ENCODE measurements at places on chromosomes 16 and 17.

- no peak for DNase-seq
Observed at GRCh38 chr16:54685682-54686081, 245.0 kb upstream of the IRX5 start.

DNA sequence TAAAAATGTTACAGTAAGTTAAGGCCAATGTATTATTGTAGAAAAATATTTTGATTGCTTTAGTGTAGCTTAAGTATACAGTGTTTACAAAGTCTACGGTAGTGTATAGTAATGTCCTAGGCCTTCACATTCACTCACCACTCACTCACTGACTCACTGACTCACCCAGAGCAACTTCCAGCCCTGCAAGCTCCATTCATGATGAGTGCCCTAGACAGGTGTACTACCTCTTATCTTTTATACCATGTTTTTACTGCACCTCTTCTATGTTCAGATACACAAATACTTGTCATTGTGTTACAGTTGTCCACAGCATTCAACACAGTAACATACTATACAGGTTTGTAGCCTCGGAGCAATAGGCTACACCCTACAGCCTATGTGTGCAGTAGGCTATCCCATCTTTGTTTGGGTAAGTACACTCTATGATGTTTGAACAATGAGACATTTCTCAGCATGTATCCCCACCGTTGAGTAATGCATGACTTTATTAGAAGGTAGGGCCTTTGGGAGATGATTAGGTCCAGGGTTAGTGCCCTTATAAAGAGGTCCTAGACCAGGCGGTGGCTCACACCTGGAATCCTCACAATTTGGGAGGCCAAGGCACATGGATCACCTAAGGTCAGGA is 117.8 kb downstream of the SLC39A11 start:
- no peak for DNase-seq

DNA sequence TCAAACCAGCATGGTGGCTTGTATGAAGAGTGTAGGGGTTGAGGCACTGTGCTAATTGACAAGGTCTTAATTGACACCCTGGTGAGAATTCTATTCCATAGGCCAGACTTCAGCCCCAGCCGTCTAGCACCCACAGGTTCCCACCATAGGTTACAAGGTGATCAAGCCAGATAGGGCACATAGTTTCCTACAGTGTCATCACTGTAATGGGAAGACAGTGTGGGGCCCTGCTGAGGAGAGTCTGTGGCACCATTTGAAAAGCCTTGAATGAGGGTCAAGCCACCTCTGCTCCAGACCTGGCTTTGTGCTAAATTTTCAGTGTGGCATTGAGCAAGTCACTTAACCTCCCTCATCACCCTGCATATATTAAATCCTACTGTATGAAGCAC is 36.2 kb downstream of the YPEL2 start:
- DNase-seq: no peak

DNA sequence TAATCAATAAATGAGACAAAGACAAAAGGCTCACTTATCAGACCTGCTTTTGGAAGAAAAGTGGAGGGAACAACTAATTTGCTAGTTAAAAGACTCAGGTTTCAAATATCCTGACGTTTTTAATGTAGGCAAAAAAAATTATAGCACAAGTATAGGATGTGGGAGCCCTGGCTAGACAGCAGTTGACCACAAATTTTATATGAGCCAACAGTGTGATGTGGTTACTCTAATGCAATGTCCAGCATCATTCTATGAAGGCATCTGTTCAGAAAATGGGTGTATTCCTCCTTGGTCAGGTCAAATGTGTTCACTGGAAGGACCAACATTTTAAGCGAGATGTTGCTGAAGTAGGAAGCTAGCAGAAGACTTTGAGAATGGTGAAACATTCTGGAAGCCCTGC is 237.4 kb downstream of the MAP2K6 start:
- DNase-seq: no peak

DNA sequence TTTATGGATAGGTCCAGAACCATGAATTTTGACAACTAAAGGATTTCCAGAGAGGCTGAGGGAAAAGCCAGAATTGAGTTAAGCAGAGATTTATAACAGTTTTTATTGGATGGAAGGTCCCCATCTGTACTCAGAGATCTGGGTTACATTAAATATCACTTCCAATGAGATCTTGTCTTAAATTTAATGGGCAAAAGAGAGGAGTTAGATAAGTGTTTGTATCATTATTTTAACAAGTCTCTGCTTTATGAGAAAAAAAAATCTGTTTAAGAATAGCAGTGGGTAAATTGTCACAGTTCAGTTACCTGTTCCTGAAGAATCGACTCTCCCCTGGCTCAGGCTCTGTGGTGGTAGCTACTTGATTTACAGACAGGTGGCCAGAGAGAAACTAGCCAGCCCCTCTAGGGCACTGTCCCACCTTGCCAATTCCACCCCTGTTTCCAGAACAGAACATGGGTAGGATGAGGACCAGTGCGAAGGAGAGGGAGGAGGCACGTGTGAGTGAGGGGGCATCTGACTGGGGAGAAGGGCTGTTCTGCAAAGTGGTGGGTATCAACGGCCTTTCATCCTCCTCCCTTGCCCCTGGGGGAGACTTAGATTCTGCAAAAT is 22.1 kb upstream of the CRHR1 start:
- no peak for DNase-seq

GRCh38 chr16:30053376-30054015 is 12.1 kb upstream of the ALDOA start:
- DNase-seq: no peak

GRCh38 chr17:15257258-15257788 is 7.8 kb downstream of the PMP22 start:
- DNase-seq: peak; percentile 87

DNA sequence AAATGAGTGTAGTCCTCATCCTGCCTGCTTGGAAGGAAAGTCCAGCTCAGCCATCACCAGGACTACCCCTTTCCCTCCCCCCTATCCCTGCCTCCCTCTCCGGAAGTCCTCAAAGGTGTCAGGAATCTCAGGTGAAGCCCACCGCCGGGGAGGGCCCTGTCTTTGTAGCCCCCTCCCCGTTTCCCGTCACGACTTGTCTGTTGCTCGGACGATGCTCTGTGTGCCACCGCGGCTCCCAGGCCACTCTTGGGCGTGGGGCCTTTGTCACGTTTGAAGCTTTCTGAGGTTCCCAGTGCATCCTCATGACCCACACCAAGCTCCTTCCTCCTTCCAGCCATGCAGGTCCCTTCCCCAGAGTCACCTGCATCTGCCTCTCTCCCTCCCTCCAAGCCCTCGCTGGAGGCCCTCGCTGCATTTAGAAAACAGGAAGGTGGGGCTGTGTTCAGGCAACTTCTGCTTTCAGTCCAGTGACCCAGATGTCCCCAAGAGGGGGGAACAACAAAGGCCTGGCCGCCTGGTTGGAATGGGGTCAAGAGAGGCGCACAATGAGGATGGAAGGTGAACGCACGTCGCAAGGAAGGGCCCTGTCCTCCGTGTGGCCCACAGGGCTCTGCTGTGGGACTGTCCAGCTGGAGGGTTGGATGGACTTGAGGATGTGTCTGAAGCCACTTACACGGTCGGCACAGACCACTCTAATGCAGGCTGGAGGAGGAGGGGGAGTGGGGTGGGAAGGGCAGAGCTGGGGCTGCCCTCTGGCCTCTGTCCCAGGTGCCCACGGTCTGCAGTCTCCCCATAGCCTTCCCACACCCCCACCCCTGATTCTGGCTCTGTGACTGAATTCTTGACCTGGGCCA is 59.9 kb downstream of the OR1D5 start:
- DNase-seq: peak; percentile 43

- DNase-seq: no peak
Observed at GRCh38 chr16:70437017-70437581, 1.8 kb downstream of the ST3GAL2 start.

DNA sequence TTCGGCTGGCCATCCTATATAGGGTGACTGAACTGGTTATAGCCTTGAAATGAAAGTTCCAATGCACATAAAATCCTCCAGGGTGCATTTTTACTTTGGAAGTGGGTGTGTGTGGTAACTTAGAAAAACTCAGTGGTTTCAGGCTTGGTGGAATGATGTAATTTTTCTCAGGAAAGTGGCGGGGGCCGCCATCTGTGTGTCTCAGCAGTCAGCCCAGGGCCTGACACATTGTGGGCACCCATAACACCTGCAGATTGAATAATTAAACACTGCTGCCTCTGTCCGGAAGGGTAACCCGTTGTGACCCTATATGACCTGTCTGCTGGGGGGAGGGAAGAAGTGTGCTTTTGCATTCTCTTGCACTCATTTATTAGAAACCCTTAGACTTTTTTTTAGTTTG is 2.2 kb upstream of the PDP2 start:
- no peak for DNase-seq

DNA sequence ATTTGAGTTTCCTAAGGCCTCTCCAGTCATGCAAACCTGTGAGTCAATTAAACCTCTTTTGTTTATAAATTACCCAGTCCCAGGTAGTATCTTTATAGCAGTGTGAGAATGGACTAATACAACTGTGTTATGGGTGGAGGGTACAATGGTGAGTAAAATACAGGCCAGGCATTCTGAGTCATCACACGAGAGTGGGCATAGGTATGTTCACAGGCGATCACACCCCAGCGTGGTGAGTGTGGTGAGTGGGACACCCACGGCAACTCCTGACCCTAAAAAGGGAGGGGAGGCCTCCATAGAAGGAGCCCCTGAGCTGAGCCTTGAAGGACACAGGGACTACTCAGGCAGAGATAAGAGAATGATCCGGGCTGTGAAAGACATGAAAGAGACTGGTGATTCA is 22.6 kb upstream of the MAPT start:
- DNase-seq: no peak

DNA sequence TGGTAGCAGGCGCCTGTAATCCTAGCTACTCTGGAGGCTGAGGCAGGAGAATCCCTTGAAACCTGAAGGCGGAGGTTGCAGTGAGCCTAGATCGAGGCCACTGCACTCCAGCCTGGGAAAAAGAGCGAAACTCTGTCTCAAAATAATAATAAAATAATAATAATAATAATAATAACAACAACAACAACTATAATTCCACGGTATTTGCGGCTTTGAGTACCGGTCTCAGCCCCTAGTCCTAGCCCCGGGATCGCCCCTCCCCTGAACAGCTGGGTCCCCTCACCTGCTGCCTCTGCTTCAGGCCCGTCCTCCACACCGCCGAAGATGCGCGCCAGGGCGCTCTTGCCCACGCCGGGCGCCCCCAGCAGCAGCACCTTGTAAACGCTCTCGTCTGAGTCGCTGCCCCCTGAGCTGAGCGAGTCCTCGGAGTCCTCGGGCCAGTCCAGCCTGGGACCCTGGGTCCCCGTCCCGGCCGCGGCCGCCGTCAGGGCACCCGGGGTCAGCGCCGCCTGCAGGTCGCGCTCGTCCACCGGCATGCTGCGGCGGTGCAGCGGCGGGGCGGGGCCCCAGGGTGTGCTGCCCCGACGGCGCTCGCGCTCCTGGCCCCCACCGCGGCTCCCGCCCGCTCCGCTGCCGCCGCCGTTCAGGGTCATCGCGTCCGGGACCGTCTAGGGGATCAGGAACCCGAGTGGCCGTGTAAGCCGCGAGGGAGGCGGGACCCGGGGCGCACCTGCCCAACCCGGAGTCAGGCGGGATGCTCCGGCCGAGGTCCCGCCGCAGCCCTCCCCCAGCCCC is 611 bp downstream of the RRAD start:
- DNase-seq: peak; percentile 62

DNA sequence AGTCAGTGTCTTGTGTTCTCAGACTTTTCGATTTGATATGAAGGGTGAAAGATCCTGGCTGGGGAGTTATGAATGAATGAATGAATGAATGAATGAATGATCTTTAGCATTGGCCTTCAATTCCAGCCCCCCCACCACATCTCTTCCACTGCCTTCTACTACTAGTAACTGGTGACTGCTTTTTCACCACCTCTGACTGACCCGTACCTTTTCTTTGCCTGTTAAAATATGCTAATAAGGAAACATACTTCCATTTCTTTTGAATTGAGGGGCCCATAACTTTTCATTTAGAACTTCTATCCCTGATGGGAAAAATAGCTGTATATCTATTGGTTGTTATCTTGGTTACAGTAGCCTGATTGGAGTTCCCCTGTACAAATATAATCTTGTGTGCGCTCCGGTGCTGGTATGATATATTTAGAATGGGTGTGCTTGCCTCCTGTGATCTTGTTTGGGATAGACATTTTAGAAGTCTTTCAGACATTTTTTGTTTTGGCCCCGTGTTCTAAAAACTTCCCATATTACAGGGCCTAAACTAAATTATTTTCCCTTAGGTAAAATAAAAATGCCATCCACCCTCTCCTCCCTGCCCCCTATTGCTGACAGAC is 3.4 kb downstream of the LYRM1 start:
- DNase-seq: no peak

- no peak for DNase-seq
Observed at GRCh38 chr17:78537217-78537860, 39.9 kb downstream of the DNAH17 start.

GRCh38 chr17:64661976-64662773 is at the start of gene SMURF2:
TSS of gene SMURF2 (minus strand) at chr17:64662307. CDS start at chr17:64661880, 427 bp downstream.
- DNase-seq: peak; percentile 80

DNA sequence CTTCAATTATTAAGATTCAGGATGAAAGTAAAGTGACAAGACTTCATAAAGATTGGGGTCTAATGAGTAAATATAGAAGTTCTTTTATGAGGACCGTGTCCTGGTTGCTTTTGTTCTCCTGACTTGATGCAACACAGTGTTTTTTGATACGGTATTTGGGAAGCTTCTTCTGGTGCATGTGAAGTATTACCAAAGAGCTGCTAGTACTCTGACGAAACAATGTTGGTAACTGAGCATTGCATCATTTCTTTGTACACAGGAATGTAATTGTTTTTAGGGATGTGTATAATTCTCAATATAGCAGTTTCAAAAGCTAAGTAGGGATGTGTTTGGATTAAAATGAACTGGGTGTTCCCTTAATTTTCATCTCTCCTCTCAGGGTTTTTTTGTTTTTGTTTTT is 15.9 kb downstream of the KPNB1 start:
- no peak for DNase-seq

DNA sequence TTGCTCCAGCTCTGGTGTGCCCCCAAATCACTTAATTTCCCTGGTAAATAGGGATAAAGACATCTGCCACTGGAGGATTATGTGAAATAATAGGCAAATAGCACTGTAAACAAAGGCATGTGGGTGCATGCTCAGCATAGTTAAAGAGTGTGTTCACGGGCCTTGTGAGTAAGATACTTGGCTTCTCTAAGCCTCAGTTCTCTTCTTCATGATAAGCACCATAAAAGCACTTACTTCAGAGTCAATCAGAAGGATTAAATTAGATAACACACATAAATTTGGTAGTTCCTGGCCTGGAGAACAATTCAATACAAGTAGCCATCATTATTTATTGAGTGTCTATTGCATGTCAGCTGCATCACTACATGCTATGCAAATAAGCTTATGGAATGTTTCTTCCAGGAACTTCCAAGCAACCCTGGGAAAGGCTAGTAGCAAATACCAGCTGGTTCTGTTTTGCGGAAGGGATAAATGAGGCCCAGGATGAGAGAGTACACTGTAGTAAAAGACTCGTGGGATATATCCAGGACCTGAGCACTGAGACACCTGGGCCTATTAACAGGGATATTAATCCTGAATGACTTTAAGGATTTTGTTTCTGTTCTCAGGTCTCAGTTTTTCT is 14.5 kb downstream of the CCL11 start:
- DNase-seq: no peak

- no peak for DNase-seq
Observed at GRCh38 chr17:28518578-28518977, 12.4 kb downstream of the FOXN1 start.

GRCh38 chr17:45261577-45262515 is at the start of gene SPATA32:
TSS of gene SPATA32 (minus strand) at chr17:45262094. CDS start at chr17:45262016, 78 bp downstream.
- DNase-seq: peak; percentile 71

GRCh38 chr17:68425979-68426378 is 31.3 kb downstream of the WIPI1 start:
- no peak for DNase-seq

- peak; percentile 48 for DNase-seq
Observed at GRCh38 chr16:11232852-11233726, 22.9 kb downstream of the SOCS1 start.

- DNase-seq: no peak
Observed at GRCh38 chr17:68737761-68738443, 136.7 kb upstream of the FAM20A start.

- no peak for DNase-seq
Observed at GRCh38 chr16:70675851-70676513, 9.9 kb downstream of the MTSS2 start.

All from heart right ventricle (tissue), 16 donors.